ENCODE measurements at places on chromosomes 1 and 21. TPM values are rescaled to one million over a fixed set of nuclear protein-coding genes. Genes with fewer than 3 reads are reported as not detected.

Gene UBE2U
- total RNA-seq = not detected

Gene KDF1
- not detected for total RNA-seq

Gene PROK1
- total RNA-seq = not detected

Gene TAF1A
- 23.6 TPM for total RNA-seq

Gene PSMA5
- total RNA-seq = 35.1 TPM

Gene WDTC1
- 15.5 TPM for total RNA-seq

Gene VANGL2
- total RNA-seq = 11.0 TPM

Gene TRIM58
- 3.3 TPM for total RNA-seq

Gene DYNLT5
- total RNA-seq = 1.2 TPM

Gene FGGY
- 27.3 TPM for total RNA-seq

Gene C1QB
- total RNA-seq = 5.3 TPM

Gene PLA2G5
- 0.41 TPM for total RNA-seq

Gene KRTAP13-2
- not detected for total RNA-seq

Gene ECM1
- total RNA-seq = 0.41 TPM

Gene TPTE
- total RNA-seq = not detected
